Foreskin keratinocyte (primary cell): ENCODE measurements at places on chromosomes 5 and 9.

DNA sequence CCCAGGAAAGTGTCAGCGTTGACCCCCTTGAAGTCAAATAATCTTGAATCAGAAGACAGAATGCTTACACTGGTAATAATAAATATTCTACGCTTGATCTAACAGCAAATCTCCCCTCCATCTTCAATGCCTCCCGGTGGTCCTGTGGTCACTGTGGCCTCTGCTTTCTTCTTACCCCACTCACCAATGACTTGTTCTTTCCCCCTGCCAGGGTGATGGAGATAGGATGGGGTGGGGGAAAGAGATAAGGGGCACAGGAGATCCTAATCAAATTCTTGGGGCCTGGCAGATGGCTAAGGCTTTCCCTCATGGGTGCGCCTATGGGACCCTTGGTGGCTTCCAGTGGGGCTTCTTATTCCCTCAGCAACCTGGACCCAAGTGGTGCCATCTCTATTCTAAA lies 152.6 kb upstream of the EGFLAM start:
- DNase-seq, result no peak

DNA sequence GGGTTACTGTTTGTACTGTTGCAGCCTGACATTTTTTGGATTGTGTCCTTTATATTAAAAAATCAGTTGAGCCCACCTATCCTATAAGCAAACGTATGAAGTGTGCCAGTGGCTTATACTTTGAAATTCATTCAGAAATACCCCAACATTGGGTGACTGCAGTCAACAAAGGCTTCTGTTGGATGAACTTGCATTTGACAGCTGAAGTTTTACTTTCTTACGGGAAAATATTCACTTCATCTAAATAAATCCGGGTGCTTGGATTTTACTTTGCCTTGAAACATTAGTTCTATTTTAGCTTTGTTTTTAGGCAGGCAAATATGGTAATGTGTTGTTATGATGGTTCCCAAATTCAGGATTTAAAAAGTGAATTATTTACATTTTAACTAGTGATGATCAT lies 21.7 kb downstream of the EXOSC2 start:
- DNase-seq, result no peak

DNA sequence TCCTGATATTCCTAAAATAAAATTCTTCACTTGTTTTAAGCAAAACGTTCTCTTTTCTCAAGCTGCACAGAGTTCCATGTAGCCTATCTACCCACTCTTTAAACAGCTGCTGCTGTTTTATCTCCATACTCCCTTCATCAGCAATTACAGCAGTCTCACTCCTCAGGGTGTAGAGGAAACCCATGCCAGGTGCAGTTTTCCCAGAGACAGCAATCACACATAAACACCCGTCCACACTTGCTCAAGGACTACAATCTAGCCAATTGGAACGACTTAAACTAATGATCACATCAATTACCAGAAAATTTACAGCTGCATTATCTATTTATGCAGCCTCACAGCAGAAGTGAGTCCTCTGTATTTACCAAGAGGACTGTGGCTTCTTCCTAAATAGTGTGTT lies 141.7 kb downstream of the HTR1A start:
- no peak for DNase-seq

GRCh38 chr5:122713041-122713440 lies 61.8 kb upstream of the SNX2 start:
- no peak for DNase-seq

- DNase-seq, result no peak
Measured at GRCh38 chr5:172141949-172142319, 46.1 kb downstream of the STK10 start.

DNA sequence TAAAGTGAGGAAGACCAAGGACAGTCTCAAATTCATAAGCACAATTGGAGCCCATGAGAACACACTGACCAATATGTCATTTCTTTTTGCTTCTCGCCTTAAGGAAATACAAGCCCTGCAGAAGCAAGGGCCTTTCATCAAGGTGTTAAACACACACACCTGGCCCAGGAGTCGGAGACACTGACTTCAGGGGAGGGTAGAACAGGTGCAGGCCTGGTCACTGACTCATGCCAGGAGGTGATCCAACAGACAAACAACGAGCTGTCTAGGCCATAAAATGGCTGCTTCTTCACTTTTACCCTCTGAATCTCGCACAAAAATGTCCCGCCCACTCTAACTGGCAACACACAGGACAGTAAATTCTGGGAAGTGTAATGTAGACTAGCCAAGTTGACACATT lies 62.7 kb downstream of the RGMB start:
- no peak for DNase-seq

DNA sequence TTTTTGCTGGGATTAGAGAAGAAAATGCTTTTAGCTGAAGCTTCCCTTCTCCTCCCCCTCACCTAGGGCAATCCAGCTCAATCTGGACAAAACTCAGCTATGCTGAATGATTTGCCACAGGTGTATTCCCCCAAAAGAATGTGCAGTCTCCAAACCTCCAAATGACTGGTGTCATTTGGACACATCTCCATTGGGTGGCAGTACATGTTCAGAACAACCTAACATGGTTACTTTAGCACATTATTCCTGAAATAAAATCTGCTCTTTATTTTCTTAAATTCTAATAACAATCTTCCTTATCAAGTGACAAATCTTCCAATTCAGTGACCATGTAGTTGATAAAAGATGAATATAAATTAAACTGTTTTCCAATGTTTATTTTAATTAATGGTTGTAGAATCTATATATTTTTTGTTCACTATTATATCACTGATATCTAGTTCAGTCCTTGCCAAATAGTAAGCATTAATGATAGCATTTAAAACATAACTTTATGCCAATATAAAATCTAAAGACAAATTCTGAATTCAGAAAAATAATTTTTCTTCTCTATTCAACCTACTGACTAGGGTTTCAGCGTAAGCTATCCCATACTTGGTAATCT lies 61.3 kb upstream of the MOCS2 start:
- no peak for DNase-seq

DNA sequence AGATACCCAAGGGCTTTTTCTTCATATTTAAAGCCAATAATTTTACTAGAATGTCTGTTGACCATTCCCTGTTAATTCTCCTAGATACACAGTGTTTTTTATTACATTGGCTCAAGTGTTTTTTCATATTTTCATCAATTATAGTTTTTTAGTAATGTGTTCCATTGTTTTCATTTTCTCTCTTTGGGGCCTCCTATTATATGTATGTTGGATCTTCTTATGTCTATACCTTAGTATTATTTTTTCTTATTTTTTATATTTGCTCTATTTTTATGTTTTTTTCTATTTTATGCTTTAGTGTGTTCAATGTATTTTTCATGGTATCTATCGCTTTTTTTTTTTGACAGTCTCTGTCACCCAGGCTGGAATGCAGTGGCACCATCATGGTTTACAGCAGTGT lies 7.5 kb downstream of the KIAA1958 start:
- DNase-seq, result no peak

DNA sequence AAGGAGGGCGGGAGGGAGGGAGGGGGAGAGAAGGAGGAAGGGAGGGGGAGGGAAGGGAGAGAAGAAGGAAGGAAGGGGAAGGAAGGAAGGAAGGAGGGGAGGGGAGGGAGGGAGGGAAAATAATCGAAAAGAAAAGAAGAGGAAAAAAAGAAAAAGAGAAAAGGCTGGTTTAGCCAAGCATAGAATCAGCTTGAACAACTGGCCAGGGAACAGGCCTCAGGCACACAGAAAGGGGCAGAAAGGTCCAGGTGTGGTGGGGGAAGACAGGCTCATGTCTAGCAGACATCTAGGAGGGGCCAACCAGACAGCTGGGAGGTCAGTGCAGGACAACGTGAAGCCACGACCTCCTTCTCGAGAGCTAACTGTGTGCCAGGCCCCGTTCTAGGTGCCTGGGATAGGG lies 141.8 kb downstream of the HSD17B3 start:
- DNase-seq, result no peak

DNA sequence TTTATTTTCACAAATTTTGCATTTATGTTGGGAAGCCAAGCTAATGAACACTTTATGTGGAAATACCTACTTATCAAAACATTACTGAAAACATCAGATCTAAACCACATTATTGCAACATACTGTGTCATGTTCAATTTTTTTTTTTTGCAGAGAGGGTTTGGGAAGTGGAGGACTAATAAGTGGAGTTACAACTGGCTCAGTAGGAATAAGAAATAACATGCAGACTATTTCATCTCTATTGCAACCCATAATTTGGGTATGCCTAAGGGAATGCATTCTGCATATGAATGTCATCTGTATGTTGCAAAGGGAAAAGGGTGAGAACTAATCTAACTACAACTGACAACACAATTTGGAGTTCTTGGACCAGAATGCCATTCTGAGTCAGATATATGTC lies 41.8 kb downstream of the APC start:
- peak; percentile 72 for DNase-seq

DNA sequence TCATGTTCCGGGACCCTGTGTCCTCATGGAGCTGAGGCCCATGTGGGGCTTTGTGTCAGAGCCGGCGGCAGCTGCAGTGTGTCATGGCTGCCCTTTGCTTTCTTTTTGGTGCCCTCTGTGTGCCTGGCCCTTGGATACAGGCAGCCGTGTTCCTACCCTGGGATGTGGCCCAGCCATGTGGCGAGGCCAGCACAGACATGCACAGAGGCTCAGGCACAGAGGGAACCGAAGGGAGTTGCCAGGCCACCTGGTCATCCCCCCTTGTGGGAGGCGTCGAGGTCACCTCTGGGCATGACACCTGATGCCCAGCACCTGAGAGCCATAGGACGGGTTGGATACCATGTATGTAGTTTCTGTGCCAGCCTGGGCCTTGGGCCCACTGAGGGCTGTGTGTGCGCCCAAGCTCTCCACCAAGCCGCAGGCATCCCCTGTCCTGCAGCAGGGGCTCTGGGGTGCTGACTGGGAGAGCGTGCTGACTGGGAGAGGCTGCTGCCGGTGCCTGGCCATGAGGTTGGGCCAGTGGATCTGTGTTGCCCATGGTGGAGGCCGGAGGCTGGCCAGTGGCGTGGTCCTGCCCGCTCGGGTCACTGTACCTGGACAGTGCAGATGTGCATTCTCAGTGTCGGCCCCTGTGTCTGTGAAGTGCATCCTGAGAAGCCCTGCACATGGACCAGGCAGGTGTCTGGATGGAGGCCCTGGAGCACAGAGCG lies 4.8 kb downstream of the NKD2 start:
- DNase-seq, result no peak

DNA sequence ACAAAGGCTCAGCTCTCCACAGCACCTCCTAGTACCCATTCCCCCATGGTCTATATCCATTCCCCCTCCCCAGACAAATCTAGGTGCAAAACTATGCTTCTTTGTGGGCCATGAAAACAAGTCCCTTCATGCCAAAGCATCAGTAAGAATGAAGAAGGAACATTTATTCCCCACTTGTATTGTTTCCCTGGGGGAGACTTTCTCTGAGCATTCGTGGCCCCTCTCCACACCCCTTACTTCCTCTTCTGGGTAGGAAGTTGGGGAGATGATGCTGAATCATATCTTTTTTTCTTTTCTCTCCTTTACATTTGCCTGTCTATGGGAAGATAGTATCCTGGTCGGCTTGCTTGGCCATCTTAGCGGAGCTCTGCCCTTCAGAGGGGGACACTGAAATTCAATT lies 246.8 kb downstream of the NSG2 start:
- DNase-seq, result no peak

DNA sequence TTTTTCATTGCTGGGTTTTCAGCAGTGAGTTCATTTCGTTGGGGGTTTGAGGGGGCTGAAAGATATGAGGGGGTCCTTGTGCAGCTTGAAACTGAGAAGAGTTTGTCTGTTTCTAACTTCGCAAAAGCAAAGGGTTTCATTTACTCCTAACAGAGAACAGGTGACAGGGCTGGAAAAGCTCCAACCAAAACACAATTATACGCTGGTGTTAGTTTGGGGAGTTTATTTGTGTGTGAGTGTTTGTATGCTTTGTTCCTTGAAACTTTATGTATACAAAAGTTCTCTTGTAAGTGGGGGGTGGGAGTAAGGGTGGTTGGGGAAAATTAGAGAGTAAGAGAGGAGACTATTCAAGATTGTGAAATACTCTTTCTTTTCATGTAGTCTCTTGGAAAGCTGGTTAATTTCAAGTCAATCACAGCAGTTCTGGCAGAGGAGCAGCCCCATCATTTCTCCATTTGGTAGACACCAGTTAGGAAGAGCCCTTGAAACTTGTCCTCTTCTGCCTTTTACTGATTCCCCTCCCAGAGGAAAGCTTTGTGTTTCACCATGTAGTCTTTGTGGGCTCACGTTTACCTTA lies 881 bp downstream of the TNFAIP8 start:
- DNase-seq, result no peak

- no peak for DNase-seq
Measured at GRCh38 chr5:9356351-9356825, 189.5 kb downstream of the SEMA5A start.

DNA sequence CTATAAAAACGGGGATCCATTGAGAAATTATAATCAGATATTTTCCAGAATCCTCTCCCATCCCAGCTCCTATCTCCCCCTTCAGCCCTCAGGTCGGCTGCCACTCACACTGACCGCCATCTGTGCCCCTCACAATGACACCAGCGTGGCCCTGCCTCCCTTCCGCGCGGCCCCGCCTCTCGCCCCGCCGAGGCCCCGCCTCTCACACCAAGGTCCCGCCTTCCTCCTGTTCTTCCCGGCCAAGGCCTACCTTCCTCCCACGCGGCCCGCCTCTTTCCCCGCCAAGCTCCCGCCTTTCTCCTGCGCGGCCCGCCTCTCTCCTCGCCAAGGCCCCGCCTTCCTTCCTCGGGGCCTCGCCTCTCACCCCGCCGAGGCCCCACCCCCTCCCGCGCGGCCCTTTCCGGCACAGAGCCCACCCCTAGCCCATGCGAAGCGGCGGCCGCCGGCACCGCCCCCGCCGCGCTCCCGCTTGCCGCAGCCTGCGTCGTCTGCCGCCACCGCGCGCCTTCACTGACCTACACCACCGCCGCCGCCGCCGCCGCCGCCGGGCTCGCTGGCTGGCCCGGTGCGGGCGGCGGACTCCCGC lies at the start of gene DNAJC21:
Gene DNAJC21, plus strand, starts transcription at position 426 of the 586 bp plus-strand sequence. CDS start 261 bp downstream, outside the sequence.
- DNase-seq, result peak; percentile 92

DNA sequence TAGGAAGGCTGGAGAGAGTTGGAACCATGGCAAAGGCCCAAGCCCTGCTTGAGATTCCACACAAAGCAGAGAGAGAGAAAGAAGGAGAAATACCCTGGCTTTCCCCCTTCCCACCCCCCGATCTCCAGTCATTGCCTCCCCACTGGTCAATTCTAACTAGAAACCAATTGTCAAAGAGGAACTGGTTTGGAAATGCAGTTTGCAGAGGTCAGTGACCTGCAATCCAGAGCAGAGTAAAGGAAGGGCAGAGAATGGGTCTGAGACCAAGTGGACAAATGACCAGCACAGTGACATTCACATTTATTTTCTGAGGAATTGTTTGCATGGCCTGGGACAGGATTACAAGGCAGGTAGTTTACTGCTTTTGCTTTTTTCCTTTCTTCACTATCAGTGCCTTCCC lies 37.5 kb upstream of the ZFYVE16 start:
- no peak for DNase-seq

DNA sequence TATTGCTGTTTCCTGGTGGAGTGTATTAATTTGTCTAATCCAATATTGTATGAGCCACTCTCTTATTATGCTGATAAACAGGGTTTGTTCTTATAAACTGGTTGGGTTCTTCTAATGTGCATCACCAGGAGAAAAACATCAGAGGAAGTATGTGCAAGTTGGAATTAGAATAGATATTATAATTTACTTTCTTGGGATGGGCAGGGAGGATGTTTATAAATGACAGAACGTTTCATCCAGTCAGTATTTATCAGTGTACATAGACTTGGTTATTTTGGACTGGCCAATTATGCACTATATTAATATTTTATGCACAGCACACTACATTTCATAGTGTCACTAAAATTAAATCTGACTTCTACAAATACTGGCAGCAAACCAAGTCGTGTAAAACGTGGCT lies 495.8 kb downstream of the PSAT1 start:
- DNase-seq, result no peak

- DNase-seq, result no peak
Measured at GRCh38 chr5:3190930-3191329, 404.7 kb upstream of the IRX1 start.
